ENCODE measurements at places on chromosomes 12 and 14.

GRCh38 chr12:101697197-101697929 lies at the start of gene CHPT1:
Gene CHPT1, plus strand, starts transcription at chr12:101697640. Its CDS starts 222 bp downstream, at chr12:101697862.
- DNase-seq = no peak

DNA sequence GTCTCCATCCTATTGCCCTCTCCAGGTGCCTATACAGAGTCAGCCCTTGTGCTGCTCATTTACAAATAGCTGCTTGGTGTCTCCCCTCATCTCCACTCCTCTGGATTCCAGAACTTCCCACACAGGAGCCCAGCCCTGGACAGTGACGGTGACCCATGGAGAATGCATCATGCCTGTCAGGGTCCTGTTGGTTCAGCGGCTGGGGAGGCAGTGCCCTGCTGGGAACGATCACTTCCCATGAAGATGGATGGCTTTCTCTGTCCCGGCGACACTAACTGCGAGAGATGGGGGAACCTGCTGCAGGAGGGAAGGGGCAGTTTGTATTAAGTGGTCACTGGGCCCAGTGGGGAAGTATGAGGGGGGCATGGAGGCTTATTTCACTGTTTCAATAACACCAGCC lies 395.0 kb upstream of the TBX3 start:
- no peak for DNase-seq

- no peak for DNase-seq
These were observed 6.8 kb upstream of the KRT80 start for GRCh38 chr12:52198454-52199215.

DNA sequence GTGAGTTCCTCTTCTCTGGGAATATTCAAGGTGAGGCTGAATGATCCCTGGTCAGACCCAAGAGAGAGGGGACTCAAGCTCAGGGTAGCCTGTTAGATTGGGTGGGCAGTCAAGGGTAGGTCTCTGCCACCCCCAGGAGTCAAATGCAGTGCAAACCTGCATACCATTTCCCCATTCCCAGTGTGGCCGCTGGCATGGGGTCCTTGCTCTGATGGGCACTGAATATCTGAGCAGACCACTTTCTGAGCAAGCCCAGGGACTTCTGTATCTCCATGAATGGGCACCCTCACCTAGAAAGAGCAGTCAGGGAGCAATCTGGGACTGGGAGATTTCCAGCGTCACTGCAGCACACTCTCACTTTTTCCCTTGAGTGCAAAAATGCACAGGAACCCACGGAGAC lies 573.7 kb downstream of the BCL11B start:
- DNase-seq = no peak

GRCh38 chr14:55274751-55275150 lies 3.5 kb downstream of the FBXO34 start:
- DNase-seq = no peak

- no peak for DNase-seq
These were observed 40.5 kb upstream of the MANSC4 start for GRCh38 chr12:27820564-27820963.

DNA sequence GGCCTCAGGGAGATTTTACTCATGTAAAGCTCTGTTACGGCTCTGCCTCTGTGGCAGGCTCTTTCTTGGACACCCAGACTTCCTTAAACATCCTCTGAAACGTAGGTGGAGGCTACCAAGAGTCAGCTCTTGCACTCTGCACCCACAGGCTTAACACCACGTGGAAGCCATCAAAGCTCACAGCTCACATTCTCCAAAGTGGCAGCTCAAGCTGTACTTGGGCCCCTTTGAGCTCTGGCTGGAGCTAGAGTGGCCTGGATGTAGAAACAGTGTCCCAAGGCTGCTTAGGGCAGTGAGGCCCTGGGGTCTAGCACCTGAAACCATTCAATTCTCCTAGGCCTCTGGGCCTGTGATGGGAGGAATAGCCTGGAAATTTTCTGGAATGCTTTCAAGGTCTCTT lies 155.3 kb upstream of the CDKN3 start:
- no peak for DNase-seq

DNA sequence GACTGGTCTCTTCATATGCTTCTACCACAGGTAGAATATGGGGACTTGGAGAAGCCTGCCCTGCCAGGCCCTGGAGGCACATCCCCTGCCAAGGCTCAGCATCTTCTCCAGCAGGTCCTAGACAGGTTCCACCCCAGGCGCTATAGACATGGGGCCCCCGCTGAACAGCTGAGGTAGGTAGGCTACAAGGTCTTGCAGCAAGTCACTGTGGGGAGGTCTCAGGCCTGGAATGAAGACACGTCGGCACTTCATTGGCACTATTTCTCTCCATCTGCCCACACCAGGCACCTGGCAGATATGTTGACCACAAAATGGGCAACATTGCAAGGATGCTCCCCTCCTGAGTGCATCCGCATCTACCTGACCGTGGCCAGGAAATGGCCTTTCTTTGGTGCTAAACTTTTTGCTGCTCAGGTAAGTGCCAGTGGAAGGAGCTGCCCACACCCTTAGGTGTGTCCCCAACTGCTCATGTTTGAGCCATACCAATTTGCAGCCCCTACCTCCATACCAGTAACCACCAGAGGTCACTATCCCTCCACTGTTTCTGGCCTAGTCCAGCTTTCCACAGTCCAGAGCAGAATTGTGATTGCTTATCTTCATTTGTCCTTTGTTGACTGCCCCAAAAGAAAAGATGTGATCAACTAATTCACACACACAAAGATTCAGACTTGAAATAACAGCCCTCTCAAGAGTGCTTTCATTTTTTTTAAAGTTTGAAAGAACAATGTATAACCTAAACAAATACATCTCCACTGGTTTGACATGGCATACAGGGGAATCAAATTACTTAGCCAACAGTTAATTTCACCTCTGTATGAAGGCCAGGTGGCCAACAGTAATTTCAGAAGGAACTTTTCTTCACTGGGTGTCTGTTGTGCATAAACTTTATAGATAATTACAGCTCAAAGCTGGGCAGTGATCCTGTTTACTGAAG lies 16.1 kb downstream of the PIGH start:
- DNase-seq = peak; percentile 47

DNA sequence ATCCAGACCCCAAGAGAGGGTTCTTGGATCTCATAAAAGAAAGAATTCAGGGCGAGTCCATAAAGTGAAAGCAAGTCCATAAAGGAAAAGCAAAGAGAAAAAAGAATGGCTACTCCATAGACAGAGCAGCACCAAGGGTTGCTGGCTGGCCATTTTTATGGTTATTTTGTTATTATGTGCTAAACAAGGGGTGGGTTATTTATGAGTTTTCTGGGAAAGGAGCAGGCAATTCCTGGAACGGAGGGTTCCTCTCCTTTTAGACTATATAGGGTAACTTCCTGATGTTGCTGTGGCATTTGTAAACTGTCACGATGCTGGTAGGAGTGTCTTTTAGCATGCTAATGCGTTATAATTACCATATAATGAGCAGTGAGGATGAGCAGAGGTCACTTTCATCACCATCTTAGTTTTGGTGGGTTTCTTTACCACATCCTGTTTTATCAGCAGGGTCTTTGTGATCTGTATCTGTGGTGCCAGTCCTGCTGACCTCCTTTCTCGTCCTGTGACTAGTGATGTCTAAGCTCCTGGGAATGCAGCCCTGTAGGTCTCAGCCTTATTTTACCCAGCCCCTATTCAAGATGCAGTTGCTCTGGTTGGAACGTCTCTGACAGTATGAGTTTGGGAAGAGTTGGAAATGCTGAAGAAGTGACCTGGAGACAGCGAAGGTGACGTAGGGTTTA lies 100.5 kb downstream of the ZNF664 start:
- no peak for DNase-seq

DNA sequence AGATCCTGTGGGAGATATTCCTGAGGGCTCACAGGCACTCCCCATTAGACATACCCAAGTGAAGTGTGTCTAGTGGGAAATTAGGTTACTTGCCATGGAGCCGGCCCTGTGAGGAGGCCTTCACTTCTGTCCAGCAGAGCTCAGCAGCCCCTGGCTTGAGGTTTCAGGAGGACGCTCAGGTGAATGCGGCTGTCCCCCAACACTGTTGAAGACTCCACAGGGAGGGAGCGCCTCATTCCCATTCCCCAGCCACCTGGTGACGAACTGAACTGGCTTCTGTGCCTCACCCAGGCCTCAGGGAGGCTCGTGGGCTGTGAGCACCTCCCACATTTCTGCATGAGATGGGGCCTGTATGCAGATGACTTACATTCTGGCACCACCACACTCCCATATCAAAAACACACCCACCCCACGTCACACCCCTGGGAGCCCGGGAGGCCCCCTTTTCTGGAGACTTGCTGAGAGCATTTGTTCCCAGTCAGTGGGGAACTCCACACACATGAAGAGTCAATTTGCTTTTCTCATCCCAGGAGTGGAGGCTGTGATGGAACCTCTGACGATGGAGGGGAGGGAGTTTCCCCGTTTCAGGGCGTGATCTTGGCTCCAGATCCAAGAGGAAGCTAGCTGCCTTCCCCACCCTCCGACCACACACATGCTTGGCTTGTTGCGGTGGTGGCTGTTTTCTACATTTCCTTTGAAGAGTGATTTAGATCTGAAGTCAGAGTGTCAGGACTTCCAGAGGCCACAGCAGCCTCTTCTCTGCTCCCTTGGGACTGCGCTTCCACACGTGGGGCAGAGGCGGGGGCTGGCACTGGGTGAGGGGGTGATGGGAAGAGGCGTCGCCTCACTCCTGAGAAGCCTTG lies 120.7 kb downstream of the ADGRD1 start:
- no peak for DNase-seq

- no peak for DNase-seq
These were observed 24.6 kb upstream of the APOF start for GRCh38 chr12:56387152-56387736.

DNA sequence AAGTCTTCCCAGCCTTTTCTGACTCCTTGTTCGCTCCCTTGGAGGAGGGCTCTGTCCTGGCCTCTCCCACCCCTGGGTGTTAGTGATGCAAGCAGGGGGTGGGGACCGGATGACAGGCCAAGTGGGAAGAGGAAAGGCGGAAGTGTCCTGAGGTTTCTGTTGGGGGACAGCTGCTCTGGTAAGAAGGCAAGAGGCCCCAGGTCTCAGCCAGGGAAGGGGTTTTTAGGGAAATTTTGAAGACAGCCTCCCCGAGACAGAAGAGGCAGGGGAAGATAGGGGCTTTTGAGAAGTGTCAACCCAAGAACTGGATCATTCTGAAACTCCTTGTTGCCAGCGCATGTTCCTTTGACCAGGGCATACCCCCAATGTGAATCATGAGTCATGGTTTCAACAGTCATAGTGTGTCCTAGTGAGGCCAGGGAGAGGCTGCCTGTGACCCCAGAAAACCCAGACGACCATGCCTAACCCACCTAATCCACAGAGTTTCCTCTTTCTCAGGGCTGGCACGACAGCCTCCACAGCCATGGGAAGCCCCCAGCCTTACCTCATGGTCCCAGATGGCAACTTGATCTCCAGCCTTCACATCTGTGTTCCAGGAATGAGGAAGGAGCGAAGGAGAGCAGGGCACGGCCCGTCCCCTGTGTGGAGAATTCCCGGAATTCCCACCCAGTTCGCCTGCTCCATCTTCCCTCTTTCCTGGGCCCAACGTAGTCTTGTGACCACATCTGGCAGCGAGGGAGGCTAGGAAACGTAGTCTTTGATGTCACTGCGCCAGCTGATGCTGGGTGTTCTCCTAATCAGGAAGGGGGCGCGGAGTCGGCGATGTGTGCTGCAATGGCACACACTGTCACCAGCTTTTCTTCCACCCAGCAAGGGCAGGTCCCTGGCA lies 4.9 kb upstream of the GPR132 start:
- no peak for DNase-seq

DNA sequence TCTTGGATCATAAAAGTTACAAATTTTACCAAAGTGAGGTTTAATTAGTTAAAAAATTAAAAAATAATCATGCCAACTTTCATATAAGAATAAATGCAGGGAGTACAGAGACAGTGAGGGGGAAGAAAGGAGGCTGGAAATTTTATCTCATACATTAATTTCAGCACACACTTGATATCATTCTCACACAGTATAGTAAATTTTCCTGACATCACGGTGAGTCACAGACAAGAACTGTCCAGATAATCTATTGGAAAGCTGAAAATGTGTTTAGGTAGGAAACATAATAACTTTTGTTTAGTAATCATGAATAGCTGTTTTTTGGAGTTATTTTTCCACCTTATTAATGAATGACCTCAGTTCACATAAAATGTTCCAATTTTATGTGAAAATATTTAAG lies 1204.8 kb downstream of the GALC start:
- no peak for DNase-seq

DNA sequence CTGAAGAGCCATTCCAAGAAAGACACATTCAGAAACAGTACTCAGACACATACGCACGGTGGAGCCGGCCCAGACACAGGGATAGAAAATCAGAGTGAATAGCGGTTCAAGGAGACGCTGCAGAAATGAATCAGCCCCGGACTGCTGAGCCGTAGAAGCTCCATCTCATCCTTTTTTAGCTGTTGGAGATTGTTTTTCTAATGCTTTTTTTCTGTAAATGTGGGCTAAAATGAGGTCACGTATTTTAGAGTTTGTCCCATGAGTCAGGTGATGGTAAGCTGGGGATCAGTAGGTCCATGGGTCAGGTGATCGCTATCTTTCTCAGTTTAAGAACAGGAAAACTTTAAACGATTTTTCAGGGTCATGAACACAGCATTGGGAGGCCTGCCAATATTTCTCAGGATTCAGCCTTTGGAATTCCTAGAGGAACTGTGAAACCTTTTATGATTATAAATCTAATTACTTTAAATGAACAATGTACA lies 202.4 kb downstream of the ITPR2 start:
- DNase-seq = no peak

- DNase-seq = no peak
These were observed 8.0 kb downstream of the CACNA2D4 start for GRCh38 chr12:1910468-1910867.

DNA sequence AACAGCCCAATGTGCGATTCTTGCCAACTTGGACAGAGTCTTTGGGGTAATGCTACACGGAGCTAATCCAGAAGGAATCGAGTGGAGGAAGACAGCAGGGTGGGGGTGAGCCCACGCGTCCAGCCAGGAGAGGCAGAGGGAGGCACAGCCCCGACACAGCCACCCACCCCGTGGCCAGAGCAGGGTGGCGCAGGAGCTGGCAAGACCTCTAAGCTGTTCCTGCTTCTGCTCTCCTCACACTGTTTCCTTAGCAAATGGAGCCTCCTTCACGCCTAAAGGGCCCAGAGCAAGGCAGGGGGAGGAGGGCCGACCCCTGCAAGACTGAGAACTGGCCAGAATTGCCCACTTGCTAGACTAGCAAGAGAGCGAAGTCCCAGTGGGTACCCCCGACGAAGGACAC lies 91.5 kb downstream of the FBXL14 start:
- no peak for DNase-seq

DNA sequence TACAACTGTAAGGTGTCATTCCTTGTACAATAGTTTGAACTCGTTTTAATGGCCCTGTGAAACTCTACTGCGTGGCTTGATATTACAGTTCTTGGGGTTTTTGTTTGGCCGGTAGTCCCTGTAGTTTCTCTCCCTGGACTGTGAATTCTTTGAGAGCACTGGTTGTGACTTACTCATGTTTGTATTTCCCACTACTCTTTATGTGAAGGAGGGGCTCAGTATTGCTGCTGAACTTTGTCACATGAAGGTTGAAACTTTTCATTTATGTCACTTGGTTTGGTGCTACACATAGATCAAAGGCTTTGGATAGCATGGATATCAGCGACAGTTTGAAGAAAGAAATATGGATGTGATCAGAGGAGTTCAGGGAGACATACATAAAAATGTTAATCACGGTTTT lies 1.5 kb upstream of the POU6F1 start:
- no peak for DNase-seq

DNA sequence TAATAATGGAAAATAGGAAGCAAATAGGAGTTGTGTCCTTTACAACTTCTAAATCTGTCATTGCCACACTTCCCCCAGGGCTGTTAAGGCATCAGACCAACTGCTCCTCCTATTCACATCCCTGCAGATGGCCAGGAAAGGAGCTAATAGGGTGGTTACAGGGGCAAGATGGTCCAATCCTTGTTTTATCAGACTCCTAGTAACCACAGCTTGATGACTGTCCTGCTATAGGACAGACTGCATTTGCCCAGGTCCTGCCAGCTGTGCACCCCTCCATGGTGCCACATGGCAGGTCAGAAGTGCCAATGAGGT lies 10.9 kb upstream of the KRT2 start:
- no peak for DNase-seq

All from HCT116 (cell line).